ENCODE measurements at places on chromosomes 2 and 18. TPM values are rescaled to one million over a fixed set of nuclear protein-coding genes. Genes with fewer than 3 reads are reported as not detected.

MOB1A gene
- total RNA-seq = 55.6 TPM

CELF4 gene
- 0.52 TPM for total RNA-seq

GPC1 gene
- total RNA-seq = 177 TPM

EHD3 gene
- 32.4 TPM for total RNA-seq

UGT1A4 gene
- not detected for total RNA-seq

NT5C1B gene
- total RNA-seq = not detected

MROH2A gene
- not detected for total RNA-seq

PTPRN gene
- not detected for total RNA-seq

PIAS2 gene
- 29.6 TPM for total RNA-seq

OTOS gene
- total RNA-seq = not detected

ARMC9 gene
- 2.3 TPM for total RNA-seq

ADCYAP1 gene
- 0.17 TPM for total RNA-seq

AMER3 gene
- total RNA-seq = not detected

WDR43 gene
- 18.0 TPM for total RNA-seq

GYPC gene
- total RNA-seq = 114 TPM

SERPINB2 gene
- total RNA-seq = not detected

IL36A gene
- total RNA-seq = not detected

KANSL3 gene
- total RNA-seq = 30.9 TPM

CLEC4F gene
- total RNA-seq = 0.25 TPM

DPP10 gene
- total RNA-seq = 0.27 TPM

FMNL2 gene
- 6.4 TPM for total RNA-seq

COX5B gene
- total RNA-seq = 1,390 TPM

RESP18 gene
- total RNA-seq = not detected

IL1R1 gene
- 20.9 TPM for total RNA-seq

FAM117B gene
- total RNA-seq = 2.4 TPM

SERPINB10 gene
- total RNA-seq = not detected

CNGA3 gene
- not detected for total RNA-seq

FSHR gene
- 0.20 TPM for total RNA-seq

SERPINB4 gene
- total RNA-seq = not detected

TDRD15 gene
- not detected for total RNA-seq

SOX11 gene
- 0.10 TPM for total RNA-seq

KCNG3 gene
- total RNA-seq = not detected

HRH4 gene
- 0.17 TPM for total RNA-seq

BCL2 gene
- 7.7 TPM for total RNA-seq

SH3BP4 gene
- 8.3 TPM for total RNA-seq

EPB41L3 gene
- 6.8 TPM for total RNA-seq

ERFE gene
- not detected for total RNA-seq

GCG gene
- not detected for total RNA-seq

SPEG gene
- 111 TPM for total RNA-seq

DSC1 gene
- total RNA-seq = 6.0 TPM

LINC00305 gene
- total RNA-seq = not detected

KCNE4 gene
- total RNA-seq = 3.0 TPM

CRYGD gene
- not detected for total RNA-seq

CD8B2 gene
- not detected for total RNA-seq

VIT gene
- total RNA-seq = 13.3 TPM

LCT gene
- not detected for total RNA-seq

COL3A1 gene
- total RNA-seq = 51.8 TPM

CIDEA gene
- 0.52 TPM for total RNA-seq

POTEE gene
- total RNA-seq = not detected

SESTD1 gene
- 33.7 TPM for total RNA-seq

All from left ventricle myocardium superior (tissue), 1 donor.